ENCODE measurements at places on chromosomes 2 and 18.

GRCh38 chr2:40455661-40456060 is 3.8 kb upstream of the SLC8A1 start:
- DNase-seq = no peak

DNA sequence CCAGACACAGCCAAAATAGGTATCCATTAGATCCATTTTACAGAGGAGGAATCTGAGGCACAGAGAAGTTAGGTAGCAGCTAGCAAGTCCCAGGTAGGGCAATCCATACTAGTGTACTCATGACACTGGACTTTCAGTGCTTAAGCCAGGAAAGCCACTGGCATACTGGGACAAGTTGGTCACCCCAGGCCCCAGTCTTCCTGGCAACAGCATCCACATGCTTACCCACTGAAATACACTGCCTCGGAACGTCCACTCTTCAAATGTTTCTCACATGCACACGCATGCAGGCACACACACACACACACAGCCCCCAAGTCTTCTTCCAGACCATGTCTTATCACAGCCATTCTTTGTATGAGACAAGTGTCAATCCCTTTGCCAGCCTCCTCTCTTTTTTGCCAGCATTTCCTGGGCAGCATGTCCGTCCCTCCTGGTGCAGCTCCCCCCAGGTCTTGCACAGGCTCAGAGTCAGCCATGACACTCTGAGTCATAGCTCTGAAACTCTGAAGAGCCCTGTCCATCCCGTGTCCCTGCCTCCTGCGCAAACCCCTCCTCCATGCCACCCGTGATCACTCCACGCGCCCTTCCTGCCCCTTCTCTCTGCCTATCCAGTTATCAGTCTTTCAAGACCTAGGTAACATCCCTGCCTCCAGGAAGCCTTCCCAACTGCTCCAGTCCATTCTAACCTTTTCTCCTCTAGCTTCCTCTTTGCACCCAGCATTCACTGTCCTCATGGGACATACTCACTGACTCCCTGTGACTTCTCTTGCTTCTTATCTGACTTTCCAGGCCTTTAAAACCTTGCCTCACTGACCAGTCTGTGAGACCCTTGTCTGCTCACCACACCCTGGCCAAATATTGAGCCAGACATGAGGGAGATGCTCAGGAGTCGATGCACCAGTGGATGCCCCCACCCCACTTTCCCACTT is 10.9 kb upstream of the TEX261 start:
- no peak for DNase-seq

DNA sequence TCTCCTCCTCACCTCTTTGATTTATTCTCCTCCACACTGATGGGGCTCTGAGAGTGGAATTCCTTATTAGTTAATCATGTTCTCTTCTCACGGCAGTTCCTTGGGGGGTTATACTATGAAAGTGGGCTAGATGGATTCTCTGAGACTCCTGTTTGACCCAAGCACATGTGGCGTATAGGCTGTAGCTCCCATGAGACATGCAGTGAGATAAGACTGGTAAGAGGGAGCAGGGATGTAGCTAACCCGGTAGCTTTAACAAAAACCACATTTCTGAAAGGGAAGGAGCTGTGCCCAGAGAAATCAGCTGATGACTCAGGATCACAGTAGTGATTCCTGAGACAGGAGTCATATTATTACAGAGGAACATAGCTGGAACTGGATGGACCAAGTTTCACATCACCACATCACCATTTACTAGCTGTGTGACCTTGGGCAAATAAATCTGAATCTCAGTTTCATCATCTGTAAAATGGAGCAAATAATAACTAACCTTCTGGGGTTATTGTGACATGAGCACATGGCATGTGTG is 82.9 kb downstream of the CRIM1 start:
- no peak for DNase-seq

DNA sequence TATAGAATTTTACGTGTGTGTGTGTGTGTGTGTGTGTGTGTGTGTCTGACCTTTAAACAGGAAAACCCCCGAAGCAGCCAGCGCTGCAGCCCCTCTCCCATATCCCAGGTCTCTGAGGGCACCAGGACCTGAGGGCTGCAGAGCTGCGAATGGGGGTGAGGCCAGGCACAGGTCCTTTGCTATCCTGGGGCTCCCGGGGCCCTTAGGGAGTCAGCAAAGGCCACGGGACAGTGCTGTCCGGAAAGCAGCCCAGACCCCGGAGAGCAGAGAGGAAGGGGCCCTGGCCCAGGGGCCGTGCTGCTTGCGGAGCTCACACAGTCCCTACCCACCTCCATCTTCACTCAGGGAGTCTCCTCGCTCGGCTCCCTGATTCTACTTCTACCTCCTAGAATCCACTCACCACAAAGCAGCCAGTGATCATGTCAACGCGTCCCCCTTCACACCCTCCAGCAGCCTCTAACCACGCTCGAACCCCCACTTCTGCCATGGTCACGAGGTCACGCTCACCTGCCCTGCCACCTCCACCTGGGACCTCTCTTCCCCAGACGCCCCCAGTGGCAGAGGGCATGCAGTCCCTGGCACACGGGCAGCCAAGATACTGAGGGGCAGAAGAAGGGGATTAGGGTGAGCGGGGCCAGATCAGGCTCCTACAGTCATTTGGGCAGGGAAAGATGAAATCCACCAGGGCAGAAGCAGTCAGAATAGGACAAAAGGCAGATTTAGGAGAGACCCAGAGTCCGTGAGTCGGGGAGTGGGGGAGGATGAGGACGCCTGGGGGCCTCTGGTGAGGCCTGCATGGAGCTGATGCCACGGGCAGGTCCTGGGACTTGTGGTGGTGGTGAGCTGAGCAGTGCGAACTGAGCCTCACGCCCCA is 86.7 kb downstream of the USP40 start:
- DNase-seq = no peak

GRCh38 chr18:2425426-2426317 is 145.6 kb downstream of the METTL4 start:
- DNase-seq = no peak
